ENCODE measurements at places on chromosomes 6 and 20. TPM values are rescaled to one million over a fixed set of nuclear protein-coding genes. Genes with fewer than 3 reads are reported as not detected.

The DCDC2 gene
- total RNA-seq = 0.17 TPM

The LTB gene
- total RNA-seq = 0.64 TPM

The FAM209B gene
- not detected for total RNA-seq

The BNIP5 gene
- total RNA-seq = not detected

The GGTLC1 gene
- total RNA-seq = not detected
